ENCODE measurements at places on chromosomes 2 and 18.

DNA sequence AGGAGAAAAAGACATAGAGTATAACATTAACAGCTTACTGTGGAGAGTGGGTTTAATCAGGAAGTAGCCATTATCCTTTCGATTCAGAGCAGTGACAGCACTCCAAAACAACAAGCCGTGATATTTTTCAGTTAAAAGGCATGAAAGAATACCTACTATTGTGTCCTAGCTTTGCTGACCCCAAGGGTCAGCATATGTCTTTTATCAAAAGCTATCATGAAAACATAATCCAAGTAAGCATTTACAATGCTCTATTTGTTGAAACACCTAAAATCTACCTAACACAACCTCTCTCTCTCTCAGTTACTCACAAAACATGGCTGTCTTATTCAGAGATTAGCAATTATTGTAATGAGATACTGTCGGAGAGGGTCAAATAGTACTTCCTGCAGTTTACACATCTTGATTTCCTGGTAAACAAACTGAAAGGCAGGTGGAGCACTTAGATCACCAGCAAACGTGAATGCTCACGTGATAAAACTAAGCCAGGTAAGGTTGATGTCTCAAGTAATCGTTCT lies 100.0 kb downstream of the BAZ2B start:
- DNase-seq: peak; percentile 41

DNA sequence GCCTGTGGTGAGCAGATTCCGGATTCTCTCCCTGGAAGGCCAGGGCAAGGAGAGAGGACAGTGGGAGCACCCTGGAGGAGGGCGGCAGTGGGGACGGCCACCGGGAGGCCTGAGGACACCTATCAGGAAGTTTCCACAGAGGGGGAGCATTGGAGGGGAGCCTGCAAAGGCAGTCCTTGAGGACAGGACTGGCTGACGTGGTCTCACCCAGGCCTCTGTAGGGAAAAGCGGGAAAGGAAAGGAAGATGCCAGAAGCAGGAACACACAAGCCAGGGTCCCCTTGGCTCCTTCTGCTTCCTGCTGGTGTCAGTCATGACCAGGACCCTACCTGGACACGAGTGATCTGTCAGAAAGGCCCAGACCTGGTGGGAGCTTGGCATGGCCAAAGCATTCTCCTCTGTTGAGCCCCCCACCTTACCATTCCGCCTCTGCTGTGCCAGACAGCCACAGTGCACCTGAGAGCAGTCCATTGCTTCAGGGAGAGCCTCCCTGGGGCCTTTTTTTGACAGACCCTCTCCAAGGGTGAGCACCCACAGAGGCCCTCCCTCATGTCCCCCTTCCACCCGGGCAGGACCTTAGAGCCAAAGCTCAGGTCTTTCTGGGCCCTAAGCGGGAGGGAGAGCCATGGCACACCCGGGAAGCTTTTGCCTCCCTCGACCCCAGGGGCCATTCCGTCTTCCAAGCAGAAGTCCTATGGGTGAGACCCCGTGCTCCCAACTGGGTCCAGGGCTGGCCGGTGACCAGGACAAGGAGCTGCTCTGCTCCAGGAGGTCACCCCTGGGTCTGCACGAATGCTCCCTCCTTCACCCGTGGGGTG lies 333.1 kb downstream of the DYSF start:
- no peak for DNase-seq

- no peak for DNase-seq
These were observed 57.2 kb upstream of the BOD1L2 start for GRCh38 chr18:57089702-57090101.

GRCh38 chr2:171524018-171524401 lies 1.7 kb downstream of the CYBRD1 start:
- peak; percentile 30 for DNase-seq

DNA sequence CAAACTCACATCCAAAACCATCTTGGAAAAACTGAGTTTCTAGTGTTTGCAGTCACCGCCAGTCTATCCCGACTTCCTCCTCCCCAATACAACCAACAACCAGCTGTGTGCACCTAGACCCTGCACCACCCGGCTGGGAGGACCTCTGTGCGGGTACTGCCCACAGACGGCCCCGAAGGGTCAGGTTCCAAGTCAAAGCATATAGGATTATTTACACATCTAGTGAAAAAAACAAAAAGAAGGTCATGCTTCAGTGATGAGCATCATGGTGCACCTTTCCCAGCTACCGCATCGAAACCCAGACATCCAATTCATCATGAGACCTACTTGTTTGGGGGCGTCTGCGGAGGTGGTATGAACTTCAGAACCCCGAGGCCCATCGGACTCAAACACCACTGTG lies 124.8 kb downstream of the ZNF516 start:
- DNase-seq: no peak

- no peak for DNase-seq
These were observed 45.7 kb downstream of the STK39 start for GRCh38 chr2:168201584-168202116.

GRCh38 chr2:598058-598802 lies 79.0 kb downstream of the TMEM18 start:
- no peak for DNase-seq

DNA sequence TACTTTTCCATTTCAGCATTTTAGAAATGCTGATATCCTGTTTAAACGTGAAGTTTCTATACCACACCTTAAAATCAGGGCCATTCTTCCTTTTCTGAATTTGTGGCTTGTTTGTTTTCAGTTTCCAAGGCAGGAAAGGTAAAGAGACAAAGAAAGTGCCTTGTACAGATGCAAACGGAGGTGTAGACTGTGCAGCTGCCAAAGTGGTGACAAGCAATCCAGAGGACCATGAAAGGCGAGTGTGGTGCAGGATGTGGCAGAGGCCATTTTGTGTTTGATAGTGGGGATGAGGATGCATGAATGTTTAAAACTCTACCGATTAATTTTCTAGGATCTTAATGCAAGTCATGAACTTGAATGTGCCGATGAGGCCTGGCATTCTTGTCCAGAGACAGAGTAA lies 733 bp downstream of the C2orf74 start:
- no peak for DNase-seq

DNA sequence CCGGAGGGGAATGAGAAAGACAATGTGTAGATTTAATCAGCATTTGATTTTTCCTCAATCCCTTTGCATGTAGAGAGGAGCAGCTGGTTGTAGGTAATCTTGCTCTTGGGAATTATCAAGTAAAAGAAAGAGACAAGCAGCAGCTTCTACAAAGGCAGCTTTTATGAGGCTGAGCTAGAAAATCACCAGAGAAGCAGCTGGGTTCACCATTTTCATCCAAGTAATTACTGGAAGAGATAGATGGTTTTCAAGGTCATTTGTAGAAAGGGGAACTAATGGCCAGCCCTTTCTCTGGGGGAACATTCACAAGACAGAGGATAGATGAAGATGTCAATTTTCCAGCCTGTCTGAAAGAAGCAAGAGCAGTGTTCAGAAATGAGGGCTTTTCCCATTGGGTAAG lies 113.0 kb downstream of the RND3 start:
- DNase-seq: no peak

- no peak for DNase-seq
These were observed 533 bp downstream of the HPCAL1 start for GRCh38 chr2:10303181-10303693.

GRCh38 chr2:218168635-218169462 lies 2.1 kb upstream of the CXCR1 start:
- DNase-seq: peak; percentile 47

DNA sequence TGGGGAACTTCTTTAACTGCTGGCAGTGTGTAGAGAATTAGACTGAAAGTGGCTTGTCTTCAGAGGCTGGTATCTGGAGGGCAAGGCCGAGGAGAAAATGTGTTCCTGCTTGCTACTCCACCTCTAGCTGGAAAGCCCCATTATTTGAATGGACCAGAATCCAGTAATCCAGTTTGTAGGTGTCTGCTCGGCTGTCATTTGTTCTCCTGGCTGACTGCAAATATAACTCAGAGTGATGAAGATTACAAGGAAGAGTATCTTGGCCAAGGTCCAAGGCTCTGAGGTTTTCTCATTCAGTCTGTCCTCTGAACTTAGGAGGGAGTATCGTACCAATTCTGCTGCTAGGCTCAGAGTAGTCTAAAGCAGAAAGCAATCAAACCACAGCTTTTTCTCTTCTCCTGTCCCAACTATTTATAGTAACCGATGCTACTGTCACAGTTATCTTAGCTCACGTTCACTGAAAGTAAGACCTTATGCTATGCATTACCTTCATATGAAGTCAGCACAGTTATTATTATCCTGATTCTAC lies 228.6 kb downstream of the SETBP1 start:
- no peak for DNase-seq

DNA sequence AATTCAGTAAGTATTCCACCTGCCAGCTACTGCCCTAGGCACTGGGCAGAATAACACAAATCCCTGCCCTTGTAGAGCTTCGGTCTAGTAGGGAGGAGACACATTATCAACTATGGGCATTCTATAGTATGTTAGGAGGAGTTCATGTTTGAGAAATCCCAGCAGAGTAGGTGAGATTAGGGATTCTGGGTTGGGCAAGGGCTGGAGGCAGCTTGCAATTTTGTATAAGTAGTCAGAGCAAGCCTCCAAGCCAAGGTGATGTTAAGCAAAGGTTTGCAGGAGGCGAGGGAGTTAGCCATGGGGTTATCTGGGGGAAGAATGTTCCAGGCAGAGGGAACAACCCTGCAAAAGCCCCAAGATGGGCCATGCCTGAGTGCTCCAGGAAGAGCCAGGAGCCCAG lies 187.9 kb upstream of the HS6ST1 start:
- no peak for DNase-seq

DNA sequence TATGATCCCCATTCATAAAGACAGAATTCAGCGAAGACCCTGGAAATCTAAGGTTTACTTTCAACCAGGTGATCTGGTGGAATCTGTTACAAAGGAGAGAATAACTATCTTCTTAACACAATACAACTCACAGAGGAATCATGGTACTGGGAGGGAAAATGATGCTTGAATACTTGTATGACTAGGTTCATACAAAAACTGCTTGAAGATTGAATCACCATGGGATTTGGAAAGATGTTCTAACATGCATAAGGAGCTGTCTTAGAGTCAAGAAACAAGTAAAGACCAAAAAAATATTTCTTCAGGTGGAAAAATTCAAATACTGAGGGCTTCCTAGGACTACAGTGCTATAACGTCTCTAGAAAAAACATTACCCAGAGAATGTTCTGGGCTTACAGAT lies 32.2 kb downstream of the COL5A2 start:
- DNase-seq: no peak

- no peak for DNase-seq
These were observed 134.9 kb downstream of the LTBP1 start for GRCh38 chr2:33081691-33082090.

DNA sequence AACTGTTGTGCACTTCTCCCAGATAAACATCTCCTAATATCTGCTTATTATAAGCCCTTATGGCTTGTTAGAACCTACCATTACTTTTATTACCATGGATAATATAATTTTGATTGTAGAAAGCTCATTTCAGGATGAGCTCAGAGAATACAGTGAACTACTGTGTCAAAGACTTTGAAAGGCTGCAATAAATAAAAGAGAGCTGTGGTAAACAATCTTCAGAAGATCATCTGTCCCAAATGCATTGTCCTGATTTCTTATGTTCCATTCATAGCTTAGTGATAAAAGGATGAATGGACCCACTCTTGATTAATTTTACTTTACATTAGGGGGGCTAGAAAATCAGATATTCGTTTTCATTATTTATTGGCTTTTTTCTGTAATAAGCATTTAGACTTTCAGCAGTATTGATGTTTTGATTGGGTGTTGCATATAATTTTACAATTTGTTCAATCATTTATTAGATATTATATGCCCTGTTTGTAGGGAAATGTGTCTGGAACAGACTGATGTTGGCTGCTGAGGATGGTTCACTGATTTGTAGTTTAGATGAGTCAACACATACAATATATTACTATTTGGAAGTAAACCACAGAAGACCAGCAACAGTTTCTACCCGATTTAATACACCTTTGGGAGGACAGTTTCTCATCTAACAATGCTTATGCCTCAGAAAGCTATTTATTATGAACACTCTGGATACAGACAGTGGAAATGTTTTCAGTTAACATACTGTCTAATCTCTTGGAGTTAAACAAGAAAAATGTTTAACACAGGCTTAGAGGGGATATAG lies 147.2 kb downstream of the TMEFF2 start:
- no peak for DNase-seq

DNA sequence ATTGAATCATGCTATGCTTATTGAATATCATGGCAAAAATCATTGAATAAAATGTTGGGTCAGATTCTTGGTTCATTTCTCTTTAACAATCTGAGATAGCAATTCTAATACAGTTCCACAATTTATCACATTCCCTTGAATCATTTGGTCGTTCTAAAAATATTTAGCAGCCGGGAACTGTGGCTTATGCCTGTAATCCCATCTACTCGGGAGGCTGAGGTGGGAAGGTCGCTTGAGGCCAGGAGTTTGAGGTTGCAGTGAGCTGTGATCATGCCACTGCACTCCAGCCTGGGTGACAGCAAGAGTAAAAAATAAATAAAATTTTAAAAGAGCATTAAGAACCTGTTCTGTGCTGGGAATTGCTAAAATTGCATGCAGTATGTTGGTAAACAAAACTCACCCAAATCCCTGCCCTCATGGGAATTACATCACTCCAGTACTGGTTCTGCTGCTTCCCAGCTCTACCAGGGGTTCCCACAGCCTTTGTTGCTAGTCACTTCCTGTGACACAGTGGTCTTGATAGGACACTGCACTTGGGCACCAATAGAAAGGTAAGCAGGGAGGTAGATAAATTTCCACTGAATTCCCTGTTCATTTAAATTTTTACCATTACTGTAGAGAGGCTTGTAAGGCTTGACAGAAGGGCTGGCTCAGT lies 200.4 kb downstream of the CTNNA2 start:
- DNase-seq: no peak

GRCh38 chr2:176130147-176130956 lies 847 bp downstream of the HOXD8 start:
- DNase-seq: no peak

DNA sequence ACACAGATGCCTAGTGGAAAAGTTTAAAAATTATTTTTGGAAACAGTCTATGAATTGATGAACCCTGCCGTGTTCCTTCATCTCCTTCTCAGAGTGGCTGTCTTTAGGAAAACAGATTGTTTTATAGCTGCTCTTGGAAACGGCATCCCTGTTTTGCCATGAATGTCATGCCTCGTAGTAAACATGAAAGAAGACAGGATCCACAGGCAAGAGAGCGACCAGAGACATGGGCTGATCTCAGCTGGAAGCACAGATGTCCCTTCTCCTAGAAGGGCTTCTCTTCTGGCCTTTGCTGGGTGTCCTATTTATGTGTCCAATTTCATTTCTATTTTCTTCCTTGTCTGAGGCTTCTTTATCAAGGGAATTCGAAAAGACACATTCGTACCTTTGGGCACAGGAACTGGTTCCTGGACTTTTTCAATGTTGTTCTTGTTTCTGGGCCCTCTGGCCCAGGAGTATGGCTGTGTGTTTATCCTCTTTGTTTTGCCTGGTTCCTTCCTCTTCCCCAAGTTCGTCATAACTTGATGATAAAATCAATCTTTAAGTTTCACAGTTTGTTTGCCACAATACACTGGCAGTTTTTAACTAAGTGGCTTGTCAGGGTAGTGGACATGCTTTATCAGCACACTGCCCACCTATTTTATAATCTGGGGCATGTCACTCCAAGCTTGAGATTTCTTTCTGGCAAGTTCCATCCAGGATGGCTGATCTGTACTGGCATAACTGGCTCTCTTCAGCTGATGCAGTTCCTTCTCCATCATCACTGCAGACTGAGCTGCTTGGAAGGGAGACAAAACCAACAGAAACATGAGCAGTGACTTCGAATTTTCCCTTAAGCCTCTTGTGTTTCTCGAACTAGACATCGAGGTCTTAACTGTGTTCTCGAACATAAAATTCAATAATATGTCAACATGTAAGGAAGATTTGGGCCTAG lies 63.2 kb upstream of the MGAT4A start:
- DNase-seq: no peak

- DNase-seq: no peak
These were observed 75.8 kb downstream of the SPHKAP start for GRCh38 chr2:228105526-228106250.

All from AML-193 (cell line).